ENCODE measurements at places on chromosomes 2 and 18.

- DNase-seq = no peak
These were observed 42.8 kb downstream of the MBP start for GRCh38 chr18:77089723-77090285.

GRCh38 chr18:42620657-42621056 is 494.8 kb downstream of the RIT2 start:
- DNase-seq = no peak

DNA sequence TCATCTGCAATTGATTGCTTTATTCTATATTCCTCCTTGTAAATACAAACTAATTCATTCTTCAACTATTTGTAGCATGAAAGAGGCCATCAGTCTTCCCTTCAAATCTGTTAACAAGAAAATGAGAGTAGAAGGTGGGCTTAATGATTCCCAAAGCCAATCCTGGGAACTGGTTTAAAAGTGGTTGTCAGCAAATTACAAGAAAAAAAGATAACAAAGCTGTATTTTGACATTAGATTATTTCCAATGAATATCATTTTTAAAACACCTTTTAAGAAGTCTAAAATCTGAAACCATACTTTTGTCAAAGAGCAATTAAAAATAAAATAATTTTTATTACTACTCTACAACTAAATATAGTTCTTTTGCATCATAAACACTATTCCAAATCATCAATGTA is 139.2 kb downstream of the DYM start:
- DNase-seq = no peak

DNA sequence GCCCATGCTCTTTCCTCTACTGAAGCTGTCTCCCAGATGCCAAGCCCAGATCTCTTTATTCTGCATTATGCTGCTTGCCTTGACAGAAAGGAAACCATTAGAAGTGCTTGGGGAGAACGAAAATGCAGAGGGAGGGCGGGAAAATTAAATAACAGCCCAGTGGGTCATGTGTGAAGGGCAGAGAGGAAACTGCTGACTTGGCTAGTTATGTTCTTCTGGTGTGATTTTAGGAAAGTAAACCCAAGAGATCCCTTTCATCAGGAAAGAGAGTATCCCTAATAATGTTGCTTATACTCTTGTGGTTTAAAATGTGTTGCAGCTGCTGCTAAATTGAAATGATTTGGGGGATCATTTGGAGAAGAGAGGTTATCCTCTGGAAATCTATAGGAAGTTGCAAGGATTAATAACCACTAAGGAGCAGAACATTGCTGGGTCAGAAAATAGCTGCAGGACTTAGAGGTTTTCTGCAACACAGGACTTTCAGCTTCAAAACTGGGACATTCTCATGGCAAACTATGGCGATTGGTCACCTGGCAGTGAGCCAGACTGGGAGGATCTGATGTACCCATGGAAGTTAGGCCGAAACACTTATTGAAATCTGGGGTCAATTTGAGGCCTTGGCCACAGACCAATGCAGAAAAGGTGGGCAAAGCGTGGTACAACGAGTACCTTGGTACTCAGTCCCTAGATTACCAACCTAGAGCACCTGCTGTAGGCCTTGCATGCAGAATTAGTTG is 172.2 kb downstream of the TMEM247 start:
- no peak for DNase-seq

DNA sequence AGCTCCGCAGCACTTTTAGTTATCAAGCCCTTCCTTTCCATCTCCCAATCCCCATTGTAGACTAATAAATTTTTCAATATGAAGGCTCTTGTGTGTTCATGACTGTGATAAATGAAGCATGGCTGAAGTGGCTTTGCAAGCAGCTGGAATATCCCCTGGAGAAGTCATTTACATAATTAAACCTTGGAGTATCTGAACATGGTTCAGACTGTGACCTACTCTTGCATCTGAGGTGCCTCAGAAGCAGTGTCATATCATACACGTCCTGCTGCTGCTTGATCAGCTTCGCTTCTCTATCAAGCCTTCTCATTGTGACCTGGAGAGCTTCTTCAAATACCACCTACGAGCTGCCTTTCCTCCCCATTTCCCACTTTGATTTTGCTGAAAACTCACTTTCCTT is 48.4 kb upstream of the ZNF397 start:
- no peak for DNase-seq

DNA sequence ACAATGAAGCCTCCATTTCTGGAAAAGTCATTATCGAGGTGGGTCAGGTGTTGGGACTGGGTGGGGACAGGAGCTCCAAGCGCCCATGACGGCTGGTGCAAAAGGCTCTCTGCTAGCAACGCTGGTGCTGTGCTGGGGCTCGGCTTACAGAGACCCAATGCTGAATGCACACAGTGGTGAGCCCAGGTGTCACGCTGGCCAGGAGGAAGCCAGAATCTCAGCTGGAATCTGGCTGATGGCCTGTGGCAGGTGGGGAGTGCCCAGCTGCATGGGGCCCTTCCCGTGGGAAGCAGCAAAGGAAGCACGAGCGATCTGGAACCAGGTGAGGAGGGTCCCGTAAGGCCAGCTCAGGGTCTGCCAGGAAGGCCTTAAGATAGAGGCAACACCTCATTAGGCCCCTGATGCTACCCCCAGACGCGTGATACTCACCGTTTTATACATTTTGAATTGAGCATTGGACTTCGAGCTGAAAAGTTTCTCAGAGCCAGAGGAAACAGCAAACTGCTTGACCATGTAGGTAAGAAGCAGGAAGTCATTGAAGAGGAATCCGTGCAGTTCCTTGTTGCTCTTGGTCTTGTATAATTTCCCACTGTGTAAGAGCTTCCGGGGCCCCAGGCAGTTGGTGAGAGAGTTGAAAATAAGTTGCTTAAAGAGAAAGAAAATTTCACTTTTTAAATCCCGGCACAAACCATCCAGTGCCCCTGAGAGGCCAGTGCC is 34.7 kb downstream of the FAM228A start:
- no peak for DNase-seq

DNA sequence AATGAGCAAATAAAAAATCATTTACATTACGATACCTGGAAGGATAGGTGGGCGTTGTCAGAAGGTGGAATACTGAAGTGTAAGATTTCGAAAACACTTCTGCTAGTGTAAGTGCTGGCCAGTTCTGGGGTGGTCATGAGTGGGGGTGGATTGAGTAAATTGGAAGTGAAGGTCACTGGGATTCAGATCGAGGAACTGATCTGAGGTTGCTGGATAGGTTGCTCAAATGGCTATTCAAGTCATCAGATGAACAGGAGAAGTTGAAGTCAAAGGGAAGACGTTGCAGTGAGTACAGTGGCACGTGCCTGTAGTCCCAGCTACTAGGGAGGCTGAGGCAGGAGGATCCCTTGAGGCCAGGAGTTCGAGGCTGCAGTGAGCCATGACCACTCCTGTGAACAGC is 95.7 kb downstream of the MALT1 start:
- no peak for DNase-seq

- DNase-seq = no peak
These were observed 168.7 kb upstream of the FN1 start for GRCh38 chr2:215604606-215605005.

DNA sequence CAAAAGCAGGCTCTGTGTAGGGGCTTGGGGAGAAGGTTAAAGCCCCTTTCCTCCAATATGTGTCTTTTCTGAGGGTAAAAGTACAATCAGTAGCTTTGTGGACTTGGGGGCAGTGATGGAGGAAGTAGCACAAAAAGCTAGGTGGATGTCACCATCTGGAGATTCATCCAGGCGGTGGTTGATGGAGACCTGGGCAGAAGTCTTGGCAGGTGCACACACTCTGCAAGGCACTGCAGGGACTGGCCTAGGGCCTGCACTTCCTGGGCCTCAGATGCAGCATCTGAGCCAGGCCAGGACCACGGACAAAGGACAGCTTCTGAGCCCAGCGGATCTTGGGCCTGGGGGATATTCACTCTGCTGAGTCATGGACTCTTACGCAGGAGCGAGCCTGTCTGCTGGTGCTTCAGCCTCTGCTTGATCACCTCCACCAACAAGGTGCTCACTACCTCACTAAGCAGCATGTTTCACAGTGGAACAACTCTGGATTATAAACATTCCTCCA is 391.1 kb downstream of the TNS1 start:
- no peak for DNase-seq

GRCh38 chr2:116988303-116988702 is 826.2 kb upstream of the DDX18 start:
- no peak for DNase-seq

GRCh38 chr2:232387451-232388171 is 9.1 kb downstream of the ALPP start:
- DNase-seq = no peak

GRCh38 chr2:241814643-241815476 is 5.9 kb downstream of the NEU4 start:
- no peak for DNase-seq

DNA sequence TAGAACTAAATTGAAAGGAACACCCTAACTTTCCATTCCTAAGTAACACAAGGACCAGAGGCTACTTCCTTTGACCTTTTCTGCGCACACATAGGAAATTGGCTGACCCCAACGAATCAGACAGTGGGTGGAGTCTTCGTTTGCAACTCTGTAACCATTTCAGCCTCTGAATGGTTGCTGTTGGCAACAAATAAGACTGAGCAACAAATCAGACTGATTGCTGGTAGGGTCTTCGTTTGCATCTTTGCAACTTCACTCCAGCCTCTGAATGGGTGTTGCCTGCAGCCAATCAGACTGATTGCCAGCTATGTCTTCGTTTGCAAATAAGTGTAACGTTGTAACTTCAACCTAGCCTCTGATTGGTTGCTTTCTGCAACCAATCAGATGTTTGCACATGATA is 34.6 kb downstream of the USP40 start:
- DNase-seq = no peak

All from cortex of kidney (tissue), 1 donor.